Natural killer cell treated with Interleukin-12 subunit alpha and Interleukin-12 subunit beta and Interleukin-15 and Interleukin-18, amount 100 ng/mL, for 72 hours (primary cell): ENCODE measurements at places on chromosomes 12 and 14.

GRCh38 chr12:132305560-132305966 lies 23.8 kb downstream of the GALNT9 start:
- DNase-seq, result peak; percentile 56

GRCh38 chr12:105060715-105061378 lies 23.4 kb downstream of the ALDH1L2 start:
- no peak for DNase-seq

DNA sequence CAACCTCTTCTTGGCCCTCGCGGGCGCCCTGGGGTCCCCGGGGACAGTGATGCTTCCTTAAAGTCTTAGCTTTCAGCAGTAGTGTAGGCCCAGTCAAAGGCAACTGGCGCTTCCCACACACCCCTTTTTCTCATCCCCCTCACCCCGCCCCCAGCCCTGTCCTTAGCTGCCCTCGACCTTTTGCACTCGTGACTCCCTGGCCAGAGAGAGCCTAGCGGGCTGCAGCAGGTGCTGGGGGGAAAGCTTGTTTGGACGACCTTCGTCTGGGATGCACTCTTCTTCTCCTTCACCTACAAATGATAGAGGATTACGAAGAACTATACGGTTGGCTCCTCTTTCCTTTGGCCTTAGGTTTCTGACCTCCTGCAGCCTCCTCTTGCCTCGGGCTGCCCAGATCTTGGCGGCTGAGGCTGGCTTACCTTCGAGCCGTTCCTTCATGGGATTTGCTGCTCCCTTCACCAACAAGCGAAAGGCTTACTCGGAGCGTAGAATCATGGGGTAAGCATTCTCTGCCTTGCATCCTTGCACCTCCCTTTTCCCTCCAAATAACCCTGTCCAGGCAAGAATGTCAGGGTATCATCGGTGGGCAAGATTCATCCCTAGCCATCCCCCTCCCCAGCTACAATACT lies 815 bp downstream of the COQ10A start:
- DNase-seq, result no peak

- DNase-seq, result peak; percentile 50
Measured at GRCh38 chr12:113133036-113133435, 2.5 kb downstream of the RASAL1 start.

DNA sequence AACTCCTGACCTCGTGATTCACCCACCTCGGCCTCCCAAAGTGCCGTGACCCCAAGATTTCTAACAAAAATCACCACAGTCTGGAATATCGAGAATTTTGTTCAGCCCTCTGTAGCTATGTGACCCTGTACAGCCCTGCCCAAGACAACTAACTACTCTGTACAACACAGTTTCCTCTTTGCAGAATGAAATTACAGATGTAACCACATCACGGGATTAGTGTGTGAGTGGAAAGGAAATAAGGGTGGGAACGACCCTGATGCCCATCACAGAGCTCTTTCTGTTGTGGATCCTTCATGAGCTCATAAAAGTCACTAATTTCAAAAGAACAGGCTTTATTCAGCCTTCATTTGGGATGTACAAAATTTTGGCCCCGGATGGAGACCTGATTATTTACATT lies 50.5 kb upstream of the KRR1 start:
- DNase-seq, result no peak

- DNase-seq, result no peak
Measured at GRCh38 chr14:81433378-81433777, 33.3 kb upstream of the STON2 start.

- DNase-seq, result no peak
Measured at GRCh38 chr14:37232907-37233481, 35.3 kb downstream of the MIPOL1 start.

GRCh38 chr14:71240866-71241520 lies 333.7 kb downstream of the PCNX1 start:
- no peak for DNase-seq

DNA sequence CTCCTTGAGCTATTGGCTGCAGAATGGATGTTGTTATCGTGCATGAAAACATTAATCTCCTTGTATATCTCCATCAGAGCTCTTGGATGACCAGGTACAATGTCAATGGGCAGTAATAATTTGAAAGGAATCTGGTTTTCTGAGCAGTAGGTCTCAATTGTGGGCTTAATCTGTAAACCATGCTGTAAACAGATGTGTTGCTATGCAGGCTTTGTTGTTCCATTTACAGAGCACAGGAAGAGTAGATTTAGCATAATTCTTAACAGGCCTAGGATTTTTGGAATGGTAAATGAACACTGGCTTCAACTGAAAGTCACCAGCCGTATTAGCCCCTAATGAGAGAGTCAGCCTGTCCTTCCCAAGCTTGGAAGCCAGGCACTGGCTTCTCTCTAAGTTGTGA lies 50.4 kb downstream of the ATG14 start:
- DNase-seq, result no peak
